Fibroblast of skin of right quadriceps (primary cell): ENCODE measurements at places on chromosomes 6 and 20.

DNA sequence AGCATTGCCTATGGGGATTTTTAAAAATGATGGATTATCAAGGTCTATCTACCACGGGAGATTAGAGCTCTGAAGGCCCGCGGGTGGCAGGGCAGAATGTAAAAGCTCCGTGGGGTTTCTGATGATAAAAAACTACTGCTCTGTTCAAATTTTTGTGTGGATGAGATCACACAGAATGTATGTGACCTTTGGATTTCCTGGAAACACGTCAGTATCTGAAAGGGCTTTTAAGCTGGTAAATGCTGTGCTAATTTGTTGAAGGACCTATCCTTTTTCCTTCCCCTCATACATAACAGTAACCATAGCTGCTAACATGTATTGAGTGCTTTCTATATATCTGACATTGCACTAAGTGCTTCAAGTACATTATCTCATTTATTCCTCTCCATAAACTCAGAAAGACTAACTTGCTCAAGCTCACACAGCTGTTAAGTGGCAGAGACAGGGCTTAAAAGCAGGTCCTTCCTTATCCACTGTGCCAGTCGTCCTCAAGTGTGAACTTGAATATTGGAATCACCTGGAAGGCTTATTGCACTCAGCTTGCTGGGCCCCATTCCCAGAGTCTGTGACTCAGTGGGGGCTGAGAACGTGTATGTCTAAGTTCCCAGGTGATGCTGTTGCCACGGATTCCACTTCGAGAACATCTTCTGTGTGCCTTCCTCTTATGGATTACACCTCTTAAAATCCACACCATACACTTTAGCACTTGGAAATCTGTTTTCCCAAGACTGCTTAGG is 1.9 kb upstream of the TMEM242 start:
- DNase-seq: no peak

DNA sequence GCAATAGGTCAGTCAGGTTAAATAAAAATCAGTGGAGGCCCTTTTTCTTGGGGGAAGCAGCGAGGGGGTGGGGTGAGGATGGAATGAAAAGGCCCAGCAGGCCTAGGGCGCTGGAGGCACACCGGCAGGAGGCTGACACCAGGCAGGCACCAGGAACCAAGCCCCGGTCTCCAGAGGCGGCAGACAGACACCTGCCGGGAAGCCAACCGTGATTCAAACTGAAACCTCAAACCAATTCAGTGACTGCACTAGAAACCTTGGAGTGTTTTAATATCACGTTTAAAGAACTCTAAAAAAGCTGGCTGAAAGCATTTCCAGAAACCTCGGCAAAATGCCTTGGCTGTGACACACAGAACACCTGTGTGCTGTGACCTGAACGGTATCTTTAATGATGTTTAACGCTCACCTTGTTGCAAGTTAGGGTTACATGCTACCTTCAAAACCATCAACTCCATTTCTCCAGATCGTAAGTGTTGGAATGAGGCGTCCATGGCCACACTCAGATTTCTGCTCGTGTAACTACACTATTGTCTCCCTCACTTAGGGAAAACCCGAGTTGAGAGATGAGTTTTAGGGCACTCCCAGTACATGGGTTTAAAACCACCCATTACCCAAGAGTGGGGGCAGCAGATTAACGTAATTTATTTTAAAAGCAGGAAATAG is 27.2 kb downstream of the DIDO1 start:
- DNase-seq: no peak

- peak; percentile 7 for DNase-seq
These were observed 801 bp downstream of the FBXL4 start for GRCh38 chr6:98946879-98947410.

DNA sequence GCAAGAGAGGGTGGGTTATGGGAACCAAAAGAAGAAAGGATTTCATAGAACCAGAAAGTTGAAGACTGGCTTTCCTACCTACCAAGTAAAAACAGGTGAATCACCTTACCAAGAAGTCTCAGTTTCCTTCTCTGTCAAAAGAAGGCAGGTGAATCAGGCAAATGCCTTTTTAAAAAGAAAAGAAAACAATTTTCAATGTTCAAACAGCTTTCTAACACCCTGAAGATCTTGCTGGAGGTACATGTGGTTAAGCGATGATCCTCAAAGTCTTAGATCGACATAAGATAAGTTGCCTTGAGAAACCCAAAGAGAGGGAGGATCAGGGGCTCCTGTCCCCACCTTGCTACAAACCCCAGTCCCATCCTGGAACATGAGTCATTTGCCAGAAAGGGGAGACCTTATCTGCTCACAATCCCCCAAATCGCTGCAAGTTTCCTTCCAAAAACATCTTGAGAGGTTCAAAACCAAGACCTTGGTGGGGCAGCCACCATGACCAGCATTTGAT is 71.6 kb downstream of the NFATC2 start:
- no peak for DNase-seq

DNA sequence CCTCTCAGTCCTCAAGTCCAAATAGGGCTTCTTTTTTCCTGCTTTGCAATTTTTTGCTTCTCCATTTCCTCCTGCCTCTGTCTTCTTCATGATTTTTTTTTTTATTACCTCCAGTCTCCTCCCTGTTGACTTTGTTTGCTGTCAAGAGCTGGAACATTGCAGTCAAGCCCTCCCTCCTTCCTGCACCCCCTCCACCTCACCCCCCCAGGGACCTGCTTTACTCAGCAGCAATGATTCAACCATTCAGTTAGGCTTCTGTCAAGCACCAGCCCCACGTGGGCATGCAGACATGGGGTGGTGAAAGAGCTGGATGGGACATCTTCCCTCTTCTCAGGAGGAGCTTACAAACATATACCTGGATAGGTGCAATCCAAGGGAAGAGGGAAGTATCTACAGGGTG is 142.4 kb downstream of the LRFN2 start:
- DNase-seq: peak; percentile 3

DNA sequence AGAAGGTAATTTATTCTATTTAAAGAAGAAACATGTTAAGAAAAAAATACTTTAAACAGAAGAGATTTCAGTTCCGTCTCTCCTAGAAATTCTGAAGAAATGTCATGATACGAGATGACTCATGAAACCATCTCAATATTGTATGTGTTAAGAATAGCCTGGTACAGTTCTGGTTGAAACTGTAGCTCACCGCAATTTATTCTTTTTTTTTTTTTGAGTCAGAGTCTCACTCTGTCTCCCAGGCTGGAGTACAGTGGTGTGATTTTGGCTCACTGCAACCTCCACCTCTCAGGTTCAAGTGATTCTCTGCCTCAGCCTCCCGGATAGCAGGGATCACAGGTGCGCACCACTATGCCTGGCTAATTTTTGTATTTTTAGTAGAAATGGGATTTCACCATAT is 103.3 kb downstream of the ARHGAP18 start:
- peak; percentile 47 for DNase-seq

GRCh38 chr20:17928211-17928611 is 40.4 kb downstream of the SNX5 start:
- no peak for DNase-seq

DNA sequence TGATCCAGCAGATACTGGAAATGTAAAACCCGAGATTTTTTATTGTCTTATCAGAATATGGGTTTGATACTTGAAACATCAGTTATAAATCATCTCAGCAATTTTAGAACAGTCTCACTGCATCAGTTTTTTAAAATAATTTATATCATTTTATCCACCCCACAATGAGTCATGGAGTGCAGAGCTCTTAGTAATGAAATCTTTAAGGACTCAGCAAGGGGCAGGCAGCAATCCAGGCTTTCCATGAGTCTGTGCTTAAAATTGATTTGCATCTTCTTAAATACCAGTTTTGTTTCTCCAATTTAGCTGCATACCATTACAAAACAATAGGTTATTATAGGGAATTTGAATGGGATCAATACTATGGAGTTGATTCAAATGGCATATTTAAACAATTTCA is 832.3 kb downstream of the C6orf118 start:
- peak; percentile 59 for DNase-seq

- no peak for DNase-seq
These were observed 29.7 kb downstream of the GSTA4 start for GRCh38 chr6:52965380-52965779.

DNA sequence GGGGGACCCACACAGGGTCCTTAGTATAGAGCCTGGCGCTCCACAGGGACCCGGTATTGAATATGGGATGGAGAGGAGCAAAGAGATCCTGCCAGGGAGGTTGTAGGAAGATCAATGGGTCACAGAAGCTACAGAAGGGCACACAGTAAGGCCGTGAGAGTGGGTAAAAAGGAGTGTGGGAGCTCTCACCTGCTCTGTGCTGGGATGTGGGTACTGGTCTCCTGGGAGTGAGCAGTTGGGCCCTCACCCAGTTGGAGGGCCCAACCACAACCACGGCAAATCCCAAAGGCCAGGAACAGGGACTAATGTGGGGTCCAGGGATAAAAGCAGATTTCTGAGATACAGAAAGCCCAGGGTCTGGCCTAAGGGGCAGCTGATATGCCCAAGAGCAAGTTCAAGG is 73.4 kb upstream of the RNF24 start:
- DNase-seq: no peak

DNA sequence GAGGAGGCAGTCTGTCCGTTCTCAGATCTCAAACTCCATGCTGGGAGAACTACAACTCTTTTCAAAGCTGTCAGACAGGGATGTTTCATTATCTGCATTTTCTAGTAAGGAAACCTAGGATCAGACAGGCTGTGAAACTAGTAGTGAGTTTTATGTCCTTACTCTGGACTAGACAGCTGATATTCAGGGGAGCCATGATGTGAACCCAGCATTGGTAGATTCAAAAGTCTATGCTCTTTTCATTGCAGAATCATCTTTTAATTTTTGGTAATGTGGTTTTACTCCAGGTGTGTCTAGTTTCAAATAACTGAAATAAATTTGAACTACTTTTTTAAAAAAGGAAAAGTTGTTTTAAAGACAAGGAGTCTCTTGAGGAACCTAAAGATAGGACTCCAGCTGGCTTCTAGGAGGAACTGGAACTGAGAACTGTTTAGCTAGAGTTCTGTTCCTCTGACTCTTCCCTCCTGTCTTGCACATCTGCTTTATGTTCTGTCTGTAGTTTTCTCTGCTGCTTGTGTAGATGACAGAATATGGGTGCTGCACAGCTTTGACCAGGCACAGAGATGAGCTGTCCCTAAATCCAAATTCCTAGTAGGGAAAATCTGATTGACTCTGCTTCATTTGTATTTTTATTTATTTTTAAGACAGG is 27.8 kb upstream of the RNF144B start:
- no peak for DNase-seq

GRCh38 chr6:35161776-35162607 is 20.9 kb upstream of the TCP11 start:
- DNase-seq: no peak

DNA sequence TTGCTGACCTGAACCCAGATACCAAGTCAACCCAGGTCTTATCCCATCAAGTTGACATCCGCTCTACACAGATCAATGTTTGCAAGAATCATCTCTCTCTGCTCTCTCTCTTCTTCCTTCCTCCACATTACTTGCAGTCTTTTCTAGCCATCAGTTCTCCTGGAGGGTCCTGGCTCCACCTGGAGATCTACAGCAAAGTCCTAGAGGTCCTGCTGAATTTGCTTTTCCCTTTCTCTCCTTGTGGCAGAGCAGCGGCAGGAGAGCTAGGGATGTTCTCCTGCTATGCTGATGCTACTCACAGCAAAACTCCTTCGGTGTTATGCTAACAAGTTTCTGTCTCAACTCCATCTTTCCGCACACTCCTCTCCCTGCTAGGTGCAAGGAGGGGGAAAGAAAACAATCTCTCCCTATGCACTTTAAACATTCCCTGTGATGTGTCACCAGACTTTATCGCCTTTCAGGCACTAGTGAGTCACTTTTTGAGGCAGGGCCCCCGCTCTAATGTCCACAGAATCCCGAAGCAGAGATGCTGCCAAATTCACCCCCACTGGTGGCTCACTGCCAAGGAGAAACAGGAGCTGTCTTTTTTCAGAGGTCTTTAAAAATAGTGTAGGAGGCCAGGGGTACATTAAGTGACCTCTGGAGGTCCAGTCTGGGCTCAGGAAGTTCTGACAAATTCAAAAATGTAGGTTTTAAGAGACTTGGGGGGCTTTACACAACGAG is 62.6 kb downstream of the FAM50B start:
- peak; percentile 97 for DNase-seq

DNA sequence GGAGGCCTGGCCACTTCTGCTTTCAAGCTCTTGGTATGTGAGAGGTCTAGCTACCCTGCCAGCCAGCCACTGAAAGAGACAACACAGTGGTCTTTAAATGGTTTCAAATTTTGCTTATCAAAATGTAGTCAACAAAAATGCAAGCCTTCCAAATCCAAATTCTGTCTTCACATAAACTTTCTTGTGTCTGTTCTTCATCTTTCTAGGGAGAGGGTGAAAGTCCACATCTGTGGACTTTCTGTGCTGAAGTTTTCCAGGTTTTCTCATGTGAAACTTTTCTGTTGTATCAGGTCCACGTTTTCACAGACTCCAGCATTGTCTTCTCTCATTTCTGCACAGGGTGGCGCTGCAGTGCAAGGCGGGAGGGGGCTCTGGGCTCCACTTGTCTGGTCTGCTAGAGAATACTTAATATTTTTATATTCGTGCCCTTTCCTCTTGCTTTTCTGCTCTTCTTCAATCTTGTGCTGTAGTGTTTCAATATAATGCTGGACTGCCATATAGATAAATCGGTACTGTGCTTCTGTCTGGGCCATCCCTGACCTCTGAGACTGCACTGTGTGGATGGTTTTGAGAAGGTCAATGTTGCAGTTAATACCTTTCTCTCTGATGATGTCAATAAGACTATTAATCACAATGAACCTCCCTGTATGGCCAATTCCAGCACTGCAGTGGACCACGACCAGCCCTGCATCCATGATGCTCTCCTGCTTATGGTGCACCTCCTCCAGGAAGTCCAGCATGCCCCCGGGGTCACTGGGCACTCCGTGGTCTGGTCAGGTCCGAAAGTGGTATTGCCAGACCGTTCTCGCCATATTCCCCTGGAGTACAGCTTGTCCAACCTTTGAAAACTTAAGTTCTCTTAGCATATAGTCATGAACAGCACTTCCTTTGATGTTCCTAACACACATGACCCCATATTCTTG is 161.6 kb upstream of the TNFAIP3 start:
- peak; percentile 48 for DNase-seq

GRCh38 chr20:4370851-4371250 is 350.9 kb upstream of the PRND start:
- no peak for DNase-seq

DNA sequence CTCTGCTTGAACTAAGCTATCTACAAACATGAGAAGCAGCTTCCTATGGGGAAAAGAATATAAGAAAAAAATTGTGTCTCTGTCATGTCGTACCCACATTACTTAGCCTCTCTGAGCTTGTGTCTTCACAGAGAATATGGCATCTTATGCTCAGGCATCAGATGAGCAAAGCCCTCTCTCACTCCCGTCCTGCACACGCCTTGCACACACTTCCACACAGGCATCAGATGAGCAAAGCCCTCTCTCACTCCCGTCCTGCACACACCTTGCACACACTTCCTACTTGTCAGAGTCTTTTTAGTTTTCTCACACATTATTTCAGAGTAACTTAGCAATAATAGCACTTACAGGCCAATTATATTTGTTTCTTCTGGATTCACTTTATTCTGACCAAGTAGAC is 79.0 kb upstream of the DUSP22 start:
- no peak for DNase-seq

- DNase-seq: no peak
These were observed 143.7 kb downstream of the LAMA2 start for GRCh38 chr6:129026601-129027000.

- peak; percentile 74 for DNase-seq
These were observed 80.3 kb downstream of the TBC1D7 start for GRCh38 chr6:13248053-13248452.

- peak; percentile 76 for DNase-seq
These were observed 62.0 kb upstream of the HFE start for GRCh38 chr6:26025047-26025893.

GRCh38 chr6:72418495-72418894 is 203.4 kb upstream of the KCNQ5 start:
- peak; percentile 94 for DNase-seq

GRCh38 chr6:2193931-2194330 is 51.5 kb downstream of the GMDS start:
- no peak for DNase-seq

- DNase-seq: peak; percentile 54
These were observed 28.3 kb downstream of the RSPO4 start for GRCh38 chr20:973785-974194.
